ENCODE measurements at places on chromosomes 11 and 22.

GRCh38 chr22:23649071-23649501 lies 17.0 kb upstream of the DRICH1 start:
- no peak for DNase-seq

DNA sequence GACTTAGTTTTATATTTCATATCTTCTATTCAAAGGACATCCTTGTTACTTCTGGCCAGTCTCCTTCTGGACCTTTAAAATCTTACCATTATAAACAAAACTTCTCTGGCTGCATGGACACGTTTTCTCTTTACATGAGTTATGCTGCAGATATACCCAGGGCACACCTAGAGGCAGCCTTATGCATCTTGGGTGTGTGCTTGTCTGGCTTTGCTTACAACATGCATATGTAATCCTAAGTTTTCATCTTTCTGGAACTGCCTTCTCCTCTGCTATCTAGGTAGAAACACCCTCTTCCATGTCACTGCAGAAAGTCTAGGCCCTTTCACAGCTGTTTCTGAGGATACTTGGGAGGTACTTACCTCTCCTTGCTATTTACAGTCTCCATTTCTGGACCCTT lies 185.8 kb upstream of the RAG2 start:
- no peak for DNase-seq

- DNase-seq: no peak
Observed at GRCh38 chr22:49355211-49355920, 472.3 kb downstream of the BRD1 start.

DNA sequence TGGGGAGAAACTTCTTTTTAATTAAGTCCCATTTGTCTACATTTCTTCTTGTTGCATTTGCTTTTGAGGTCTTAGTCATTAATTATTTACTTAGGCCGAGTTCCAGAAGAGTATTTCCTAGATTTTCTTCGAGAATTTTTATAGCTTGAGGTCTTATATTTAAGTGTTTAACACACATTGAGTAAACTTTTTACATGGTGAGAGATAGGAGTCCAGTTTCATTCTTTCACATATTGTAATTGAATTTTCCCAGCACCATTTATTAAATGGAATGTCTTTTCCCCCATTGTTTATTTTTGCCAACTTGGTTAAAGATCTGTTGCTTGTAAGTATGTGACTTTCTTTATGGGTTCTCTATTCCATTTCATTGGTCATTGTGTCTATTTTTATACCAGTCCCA lies 1344.0 kb upstream of the RAG2 start:
- no peak for DNase-seq

- DNase-seq: no peak
Observed at GRCh38 chr11:95668131-95668530, 121.5 kb downstream of the FAM76B start.

DNA sequence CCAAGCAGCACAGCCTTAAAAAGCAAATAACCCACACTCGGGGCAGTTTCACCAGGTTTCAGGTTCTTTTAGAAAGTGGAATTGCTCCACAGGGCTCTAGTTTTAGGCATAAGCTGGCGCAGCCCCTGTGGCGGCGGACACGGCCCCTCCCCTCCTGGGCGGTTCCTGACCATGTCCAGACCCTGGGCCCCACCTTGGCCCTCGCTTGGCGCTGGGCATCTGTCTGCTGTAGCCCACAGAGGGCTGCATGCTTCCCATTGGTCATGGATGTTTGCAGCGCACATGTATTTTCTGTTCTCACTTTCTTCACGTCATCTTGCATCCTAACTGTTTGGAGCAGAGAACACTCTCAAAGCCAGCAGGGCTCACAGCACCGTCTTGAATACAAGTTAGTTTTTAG lies 244.3 kb downstream of the BRD1 start:
- no peak for DNase-seq

DNA sequence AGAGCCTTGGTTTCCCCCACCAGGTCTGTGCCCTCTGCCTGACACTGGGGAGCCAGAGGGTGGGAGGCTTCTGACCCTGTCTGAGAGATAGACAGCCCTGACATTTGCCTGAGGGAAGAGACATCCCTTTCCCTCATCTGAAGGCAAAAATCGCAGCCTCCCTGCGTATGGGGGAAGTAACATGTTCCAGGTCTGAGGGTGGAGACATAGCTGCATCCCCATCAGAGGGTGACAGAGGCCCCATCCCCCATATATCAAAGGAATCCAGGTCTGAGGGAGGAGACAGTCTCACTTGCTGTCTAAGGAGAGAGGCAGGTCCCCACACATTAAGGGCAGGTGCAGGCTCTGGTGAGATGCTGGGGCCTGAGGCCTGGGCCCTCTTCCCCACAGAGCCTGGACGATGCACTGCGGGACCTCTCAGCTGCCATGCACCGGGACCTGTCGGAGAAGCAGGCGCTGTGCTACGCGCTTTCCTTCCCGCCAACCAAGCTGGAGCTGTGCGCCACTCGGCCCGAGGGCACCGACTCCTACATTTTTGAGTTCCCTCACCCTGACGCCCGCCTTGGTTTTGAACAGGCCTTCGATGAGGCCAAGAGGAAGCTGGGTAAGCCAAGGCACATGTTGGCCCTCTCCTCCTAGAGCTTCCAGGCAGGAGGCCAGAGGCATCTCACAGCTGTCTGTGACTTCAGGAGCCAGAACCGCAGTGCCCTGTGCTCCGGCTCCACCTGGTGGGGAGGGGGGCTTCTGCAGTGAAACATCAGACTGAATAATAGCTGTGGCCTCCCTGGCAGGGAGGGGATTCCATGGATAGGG lies 16.1 kb upstream of the RELT start:
- no peak for DNase-seq

- DNase-seq: no peak
Observed at GRCh38 chr11:13225038-13226001, 52.3 kb upstream of the BMAL1 start.

GRCh38 chr11:12159351-12160099 lies 49.1 kb downstream of the MICAL2 start:
- no peak for DNase-seq
